ENCODE measurements at places on chromosomes 6 and 20.

GRCh38 chr6:3403238-3404173 lies 53.3 kb downstream of the SLC22A23 start:
- no peak for DNase-seq

DNA sequence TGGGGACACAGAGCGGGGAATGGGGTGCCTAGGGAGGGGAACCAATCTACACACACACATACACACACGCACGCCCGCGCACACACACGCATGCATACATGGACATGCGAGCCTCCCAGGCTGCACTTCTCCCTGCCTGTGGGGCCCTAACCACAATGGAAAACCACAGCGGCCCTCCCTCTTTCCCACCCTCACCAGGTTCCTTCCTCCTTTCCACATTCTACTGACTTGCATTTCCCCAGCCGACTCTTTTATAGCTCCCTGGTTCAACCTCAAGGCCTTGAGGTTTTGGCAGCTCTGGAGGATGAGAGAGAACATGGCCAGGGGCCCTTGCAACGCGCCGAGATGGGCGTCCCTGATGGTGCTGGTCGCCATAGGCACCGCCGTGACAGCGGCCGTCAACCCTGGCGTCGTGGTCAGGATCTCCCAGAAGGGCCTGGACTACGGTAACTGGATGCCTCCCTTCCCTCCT lies at the start of gene BPI:
BPI (plus strand) TSS at position 249 of the 472 bp plus-strand sequence; CDS start at position 317, 68 bp downstream.
- no peak for DNase-seq

GRCh38 chr6:15331143-15331542 lies 85.3 kb downstream of the JARID2 start:
- DNase-seq = no peak

- DNase-seq = no peak
Observed at GRCh38 chr6:134357022-134357487, 39.1 kb upstream of the SGK1 start.

Measured in GOT3 (cell line).